Cerebellum (tissue), 4 donors: ENCODE measurements at places on chromosomes 6 and 20. TPM values are rescaled to one million over a fixed set of nuclear protein-coding genes. Genes with fewer than 3 reads are reported as not detected.

The LY6G6F gene
- 0.36 TPM for total RNA-seq

The CAPN11 gene
- total RNA-seq, result not detected

The RAD21L1 gene
- total RNA-seq, result not detected

The XKR7 gene
- 20.0 TPM for total RNA-seq
